AG08396 (cell line): ENCODE measurements at places on chromosomes 2 and 18.

- DNase-seq, result no peak
Observed at GRCh38 chr2:106096299-106097037, 97.6 kb downstream of the UXS1 start.

- no peak for DNase-seq
Observed at GRCh38 chr2:33137331-33137730, 190.6 kb downstream of the LTBP1 start.

- DNase-seq, result peak; percentile 60
Observed at GRCh38 chr2:101759162-101759561, 61.7 kb downstream of the MAP4K4 start.

- DNase-seq, result no peak
Observed at GRCh38 chr18:25883091-25883490, 207.3 kb downstream of the SS18 start.

GRCh38 chr18:51623653-51624052, 426.2 kb upstream of the MEX3C start:
- no peak for DNase-seq

DNA sequence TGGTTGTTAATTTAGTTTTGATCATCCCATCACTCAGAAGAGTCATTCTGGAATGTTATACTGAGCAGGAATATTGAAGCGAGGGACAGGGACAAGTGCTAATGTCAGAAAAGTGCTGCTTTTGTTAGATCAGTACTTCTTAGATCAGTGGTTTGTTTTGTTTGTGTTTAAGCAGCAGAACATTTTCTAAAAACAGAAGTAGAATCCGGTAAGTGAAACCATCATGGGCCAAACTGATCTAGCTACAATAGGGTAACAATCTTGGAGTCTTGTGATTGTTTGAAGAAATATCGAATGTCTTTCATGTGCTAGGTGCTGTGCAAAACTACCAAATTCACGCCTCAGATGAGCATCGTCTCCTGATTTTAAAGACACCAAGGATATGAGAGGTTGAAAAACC, 45.1 kb upstream of the SEC11C start:
- DNase-seq, result no peak

DNA sequence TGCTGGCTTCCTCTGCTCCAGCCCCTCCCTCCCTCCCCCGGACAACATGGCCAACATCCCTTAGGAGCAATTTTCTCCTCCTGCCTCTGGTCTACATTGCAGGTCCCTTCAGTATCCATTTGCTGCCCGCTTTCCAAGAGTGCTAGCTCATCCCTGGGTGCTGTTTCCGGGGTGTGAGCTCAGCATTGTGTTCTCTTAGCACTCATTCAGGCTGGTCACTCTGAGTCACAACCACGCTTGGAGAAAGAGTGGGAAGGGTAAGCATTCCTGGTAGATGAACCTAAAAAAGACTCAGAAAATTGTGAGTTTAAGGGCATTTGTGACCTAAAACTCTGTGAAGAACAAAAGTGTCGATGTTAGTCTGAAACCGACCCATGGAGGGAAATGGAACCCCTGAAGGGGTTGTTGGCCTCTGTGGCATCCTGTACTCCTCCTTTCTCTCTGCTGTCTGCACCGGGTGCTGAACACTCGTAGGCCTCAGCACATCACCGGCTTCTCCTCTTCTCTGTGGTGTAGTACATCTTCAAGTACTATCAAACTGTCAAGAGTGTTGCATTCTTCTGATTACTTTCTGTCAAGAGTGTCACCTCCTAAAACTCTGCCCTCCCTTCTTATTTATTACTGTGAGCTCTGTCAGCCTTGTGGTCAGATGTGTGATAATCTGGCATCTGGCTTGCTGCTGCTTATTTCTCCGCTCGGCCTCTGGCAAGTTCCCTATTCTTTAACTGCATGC, 73.0 kb downstream of the CTNNA2 start:
- no peak for DNase-seq

DNA sequence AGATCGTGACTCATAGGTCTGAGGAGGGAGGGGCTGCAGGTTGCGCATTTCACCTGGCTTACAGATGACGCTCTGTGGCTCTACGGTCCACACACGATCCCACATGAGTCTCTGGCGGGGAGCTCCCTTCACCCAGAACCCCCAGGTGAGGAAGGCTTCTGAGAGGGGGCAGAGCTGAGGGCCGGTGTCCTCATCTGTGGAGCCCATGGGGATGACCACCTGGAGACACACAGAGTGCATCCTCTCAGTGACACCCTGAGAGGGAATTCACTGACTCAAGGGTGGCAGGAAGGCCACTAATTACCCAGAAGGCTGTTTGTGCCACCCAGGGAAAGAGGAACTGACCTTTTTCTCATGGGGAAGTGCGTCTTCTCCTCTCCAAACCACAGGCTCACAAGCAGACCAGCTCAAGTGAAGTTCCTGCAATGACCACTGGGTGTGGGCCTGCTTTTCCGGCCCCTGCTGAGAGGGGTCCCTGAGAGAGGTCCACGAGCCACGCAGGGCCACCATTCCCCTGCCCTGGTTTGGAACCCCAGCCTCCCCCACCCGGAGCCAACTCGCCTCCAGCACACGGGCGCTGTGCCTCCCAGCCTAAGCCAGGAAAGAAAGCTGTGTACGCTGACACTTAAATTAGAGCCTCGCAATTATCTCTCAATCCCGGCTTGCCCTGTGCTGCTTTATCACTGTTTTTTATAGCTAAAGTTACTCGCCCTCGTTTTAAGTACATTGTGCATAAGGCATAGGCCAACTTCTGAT, 114.1 kb downstream of the BCL11A start:
- no peak for DNase-seq

DNA sequence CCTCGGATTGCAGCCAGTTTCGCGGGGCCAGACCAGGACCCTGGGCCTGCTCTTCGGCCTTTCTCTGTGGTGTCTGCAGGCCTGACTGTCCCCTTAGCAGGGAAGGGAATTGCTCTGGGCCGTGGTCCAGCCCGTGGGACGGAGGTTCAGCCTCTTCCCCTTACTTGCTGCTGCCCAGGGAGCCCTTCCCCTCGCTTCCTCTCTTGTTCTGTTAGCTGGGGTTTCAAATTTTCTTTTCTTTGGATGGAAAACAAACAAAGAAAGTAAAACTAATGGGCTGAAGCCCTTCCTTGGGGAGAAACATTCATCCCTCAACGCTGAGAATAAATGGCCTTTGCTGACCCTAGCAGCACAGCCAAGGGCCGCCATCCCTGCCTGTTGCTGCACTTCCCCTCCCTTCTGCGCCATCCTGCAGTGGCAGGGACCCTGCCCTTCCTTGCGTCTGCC, 52.4 kb downstream of the ASAP2 start:
- no peak for DNase-seq
